Pancreas (tissue), 10 donors: ENCODE measurements at places on chromosomes 1 and 21.

GRCh38 chr1:232542633-232543593 lies 87.0 kb downstream of the SIPA1L2 start:
- H3K27me3 ChIP-seq: no peaks in the 10 kb centered on the region
- DNase-seq: no peak

DNA sequence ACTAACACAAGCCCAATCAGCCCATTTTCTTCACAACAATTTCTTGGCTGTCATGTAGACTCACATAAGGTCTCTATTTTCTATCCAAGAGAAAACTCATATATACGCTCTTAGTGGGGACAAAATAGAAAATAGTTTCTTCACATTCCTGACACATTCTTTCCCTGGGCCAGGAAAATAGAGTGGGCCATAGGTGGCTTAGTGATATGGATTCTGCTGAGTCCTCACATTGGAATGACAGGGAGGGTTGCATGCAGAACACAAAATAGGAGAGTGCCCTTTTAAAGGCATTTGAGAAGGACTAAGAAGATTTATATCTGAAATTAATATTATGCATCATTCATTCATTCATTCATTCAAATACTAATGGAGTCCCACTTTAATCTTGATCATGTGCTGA lies 207.7 kb downstream of the LYPLAL1 start:
- no peak overlapping the region for H3K4me3 ChIP-seq
- H3K36me3 ChIP-seq: no peaks in the 10 kb centered on the region
- H3K4me1 ChIP-seq: no peaks in the 10 kb centered on the region
- no peak for DNase-seq
- no peaks in the 10 kb centered on the region for H3K27me3 ChIP-seq

GRCh38 chr1:39282537-39283216 lies 78.2 kb downstream of the MACF1 start:
- peaks cover 41% of the 10 kb centered on the region for H3K4me1 ChIP-seq
- H3K4me3 ChIP-seq: no peak overlapping the region
- no peak for DNase-seq
- no peak overlapping the region for H3K27ac ChIP-seq
- H3K36me3 ChIP-seq: peaks cover 5% of the 10 kb centered on the region
- no peaks in the 10 kb centered on the region for H3K27me3 ChIP-seq

DNA sequence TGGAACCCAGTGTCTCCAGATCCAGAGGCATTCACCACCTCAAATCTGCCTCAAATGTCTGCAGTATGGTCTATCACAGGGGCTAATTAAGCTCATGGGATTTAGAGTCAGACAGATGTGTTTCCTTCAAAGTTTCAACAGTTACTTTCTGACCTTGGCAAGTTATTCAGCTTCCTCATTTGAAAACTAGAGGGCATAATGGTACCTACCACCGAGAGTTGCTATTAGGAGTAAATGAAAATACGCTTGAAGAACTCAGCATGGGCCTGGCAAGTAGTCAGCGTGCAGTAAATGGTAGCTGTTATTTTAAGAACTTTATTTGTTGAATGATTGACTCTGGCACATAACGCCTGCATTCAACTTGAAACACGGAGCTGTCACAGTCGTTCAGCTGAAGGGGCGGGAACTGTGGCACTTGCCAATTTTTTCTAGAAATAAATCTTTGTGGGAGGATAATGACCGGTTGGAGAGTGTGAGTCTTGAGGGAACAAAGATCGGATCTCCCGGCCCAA lies 1.2 kb upstream of the CAP1 start:
- H3K4me1 ChIP-seq: peaks cover 49% of the 10 kb centered on the region
- H3K27ac ChIP-seq: peak overlapping the region; percentile 99
- no peak for DNase-seq
- H3K27me3 ChIP-seq: no peaks in the 10 kb centered on the region

- H3K4me3 ChIP-seq: no peak overlapping the region
- H3K27ac ChIP-seq: no peak overlapping the region
- DNase-seq: no peak
- no peaks in the 10 kb centered on the region for H3K4me1 ChIP-seq
- H3K36me3 ChIP-seq: no peaks in the 10 kb centered on the region
- no peaks in the 10 kb centered on the region for H3K27me3 ChIP-seq
Observed at GRCh38 chr21:21666689-21667088, 668.5 kb downstream of the NCAM2 start.
